Neural progenitor cell (in vitro differentiated cells): ENCODE measurements at places on chromosomes 1 and 21.

GRCh38 chr1:174167265-174167803 lies 8.0 kb downstream of the RABGAP1L start:
- no peak for DNase-seq

- DNase-seq = no peak
Measured at GRCh38 chr1:175804561-175804960, 61.2 kb upstream of the TNR start.

- no peak for DNase-seq
Measured at GRCh38 chr1:171152549-171152948, 32.6 kb upstream of the FMO2 start.

DNA sequence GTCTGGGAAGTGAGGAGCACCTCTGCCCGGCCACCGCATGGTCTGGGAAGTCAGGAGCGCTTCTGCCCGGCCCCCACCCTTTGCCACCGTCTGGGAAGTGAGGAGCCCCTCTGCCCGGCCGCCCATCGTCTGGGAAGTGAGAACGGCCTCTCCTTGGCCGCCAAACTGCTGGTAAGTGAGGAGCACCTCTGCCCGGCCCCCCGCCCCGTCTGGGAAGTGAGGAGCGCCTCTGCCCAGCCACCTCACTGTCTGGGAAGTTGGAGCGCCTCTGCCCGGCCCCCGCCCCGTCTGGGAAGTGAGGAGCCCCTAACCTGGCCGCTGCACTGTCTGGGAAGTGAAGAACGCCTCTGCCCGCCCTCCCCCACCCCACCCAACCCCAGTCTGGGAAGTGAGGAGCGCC lies 22.6 kb downstream of the KCNH1 start:
- no peak for DNase-seq

DNA sequence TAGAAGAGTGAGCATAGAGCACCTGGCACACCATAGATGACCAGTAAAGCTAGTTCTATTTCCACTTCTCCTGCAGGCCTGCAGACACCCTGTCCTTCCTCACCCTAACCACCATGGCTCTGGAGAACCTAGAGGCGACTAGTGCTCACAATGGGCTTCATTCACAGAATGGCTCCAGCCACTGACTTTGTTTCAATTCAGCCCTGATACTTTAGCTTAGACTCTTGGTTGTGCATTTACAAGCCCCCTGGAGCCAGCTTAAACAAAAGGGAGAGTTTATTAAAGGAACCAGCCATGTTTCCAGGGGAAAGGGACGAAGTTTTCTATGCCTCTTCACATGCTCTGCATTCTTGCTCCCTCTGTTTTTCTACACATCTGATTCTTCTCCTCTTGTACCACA lies 123.7 kb downstream of the NAV1 start:
- DNase-seq = peak; percentile 26

DNA sequence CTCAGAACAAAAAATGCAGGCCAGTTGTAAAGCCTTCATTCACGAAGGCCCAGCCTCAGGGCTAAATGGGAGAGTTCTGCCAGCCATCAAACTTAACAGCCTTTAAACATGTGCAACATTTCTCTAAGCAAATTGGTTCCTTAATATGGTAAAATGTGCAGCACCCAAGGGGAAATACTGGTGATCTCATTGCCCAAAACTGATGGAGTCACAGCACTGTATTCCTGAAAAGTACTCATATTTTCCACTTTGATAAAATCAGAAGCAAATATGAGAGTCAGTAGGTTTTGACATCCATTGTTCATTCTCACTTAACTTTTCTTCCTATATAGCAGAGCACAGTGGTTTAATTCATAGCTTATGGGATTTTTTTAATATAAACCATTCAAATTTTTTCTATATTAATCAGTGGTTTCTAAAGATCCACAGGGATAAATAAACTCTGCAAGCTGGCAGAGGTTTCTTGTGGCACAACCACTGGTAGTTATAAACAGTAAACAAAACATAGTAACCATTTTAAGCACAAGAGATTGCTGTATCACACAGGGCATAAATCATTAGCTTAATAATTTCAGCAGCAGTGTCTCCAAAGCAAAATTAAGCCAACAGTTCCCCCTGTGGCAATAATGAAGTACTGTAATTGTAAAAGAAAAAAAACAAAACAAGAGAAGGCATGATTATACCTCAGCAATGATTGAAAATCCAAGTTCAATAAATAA lies 106.9 kb upstream of the LYPLAL1 start:
- DNase-seq = no peak

DNA sequence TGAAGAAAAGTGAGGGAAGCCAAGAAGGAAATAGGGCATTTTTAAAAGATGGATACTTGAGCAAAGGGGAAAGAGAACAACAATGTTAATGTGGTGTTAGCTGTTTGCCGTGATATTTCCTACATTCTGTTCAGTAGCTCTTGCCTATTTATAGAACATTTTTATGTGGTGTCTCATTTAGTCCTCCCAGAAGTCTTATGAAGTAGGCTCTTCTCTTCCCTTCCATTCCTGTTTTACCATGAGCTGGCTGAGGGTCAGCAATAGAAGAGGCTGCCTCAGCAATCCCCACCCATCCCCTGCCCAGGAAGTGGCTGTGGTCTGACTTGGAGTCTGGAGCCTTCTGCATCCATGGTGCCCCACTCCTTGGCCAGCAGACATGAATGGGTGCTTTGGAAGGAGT lies 60.1 kb downstream of the KIAA0040 start:
- DNase-seq = no peak

- DNase-seq = no peak
Measured at GRCh38 chr1:29508458-29509107, 272.3 kb downstream of the PTPRU start.

GRCh38 chr1:234452406-234452965 lies 26.5 kb downstream of the TARBP1 start:
- no peak for DNase-seq

- DNase-seq = no peak
Measured at GRCh38 chr1:151763990-151764389, 694 bp upstream of the MRPL9 start.
